CD4-positive, alpha-beta T cell treated with Interleukin-4 for 1 hour (primary cell): ENCODE measurements at places on chromosomes 16 and 17.

DNA sequence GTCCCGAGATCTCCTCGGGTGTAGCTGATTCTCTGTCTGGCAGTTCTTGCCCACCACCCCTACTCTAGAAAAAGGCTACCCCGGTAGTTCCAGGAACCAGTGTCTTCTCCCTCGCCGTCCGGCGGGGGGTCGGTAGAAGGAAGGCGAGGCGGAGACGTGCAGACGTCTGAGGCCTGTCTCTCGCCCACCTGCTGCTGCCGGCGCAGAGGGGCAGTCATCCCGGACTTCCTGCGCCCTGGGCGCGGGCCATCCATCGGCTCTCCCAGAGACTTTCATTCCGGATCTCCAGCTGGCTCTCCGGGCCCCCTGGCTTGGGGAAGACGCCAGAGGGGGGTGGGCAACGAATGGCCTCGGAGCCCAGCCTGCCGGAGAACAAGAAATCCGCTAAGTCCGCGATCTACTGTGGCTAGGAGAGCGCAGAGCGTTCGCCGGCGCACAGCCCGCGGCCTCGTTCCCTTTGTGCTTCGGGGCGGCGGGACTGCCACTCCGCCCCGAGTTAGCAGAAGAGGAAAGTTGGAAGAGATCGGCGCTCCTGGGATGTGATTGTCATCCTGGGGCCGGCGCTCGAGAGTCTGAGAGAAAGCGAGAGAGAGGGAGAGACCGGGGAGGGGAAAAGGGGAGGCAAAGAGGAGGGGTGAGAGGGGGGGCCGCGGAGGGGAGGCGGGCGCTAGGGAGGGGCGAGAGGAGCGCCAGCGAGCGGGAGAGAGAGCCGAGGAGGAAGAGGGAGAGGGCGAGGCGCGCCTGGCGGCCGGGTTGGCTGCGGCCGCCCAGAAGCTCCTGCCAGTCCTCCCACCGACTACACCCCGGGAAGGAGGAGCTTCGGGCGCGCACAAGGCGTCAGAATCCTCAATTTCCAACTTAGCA lies at the start of gene IRX5:
Gene IRX5, plus strand, starts transcription at position 861 of the 864 bp plus-strand sequence. CDS start 334 bp downstream, outside the sequence.
- DNase-seq, result peak; percentile 43

- no peak for DNase-seq
These were observed 140.5 kb downstream of the SSH2 start for GRCh38 chr17:29789196-29790170.

DNA sequence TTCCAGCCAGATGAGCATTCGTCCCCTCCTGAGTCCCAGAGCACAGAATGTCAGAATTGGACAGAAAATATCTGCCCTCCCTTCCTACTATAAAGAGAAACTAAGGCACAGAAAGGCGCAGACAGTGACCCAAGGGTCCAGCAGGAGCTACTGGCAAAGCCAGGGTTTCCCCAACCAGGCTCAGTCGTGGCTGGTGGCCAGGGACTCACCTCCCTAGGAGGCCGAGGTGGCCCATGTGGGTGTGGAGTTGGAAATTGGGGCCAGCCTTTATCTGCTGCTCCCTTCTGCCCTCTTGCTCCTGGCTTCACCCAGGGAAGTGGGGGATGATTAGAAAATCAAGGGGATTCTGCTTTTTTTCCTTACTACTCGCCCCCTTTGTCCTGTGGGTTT lies 1.1 kb downstream of the DRC7 start:
- no peak for DNase-seq

- DNase-seq, result no peak
These were observed 135.4 kb upstream of the AXIN2 start for GRCh38 chr17:65696739-65697394.

DNA sequence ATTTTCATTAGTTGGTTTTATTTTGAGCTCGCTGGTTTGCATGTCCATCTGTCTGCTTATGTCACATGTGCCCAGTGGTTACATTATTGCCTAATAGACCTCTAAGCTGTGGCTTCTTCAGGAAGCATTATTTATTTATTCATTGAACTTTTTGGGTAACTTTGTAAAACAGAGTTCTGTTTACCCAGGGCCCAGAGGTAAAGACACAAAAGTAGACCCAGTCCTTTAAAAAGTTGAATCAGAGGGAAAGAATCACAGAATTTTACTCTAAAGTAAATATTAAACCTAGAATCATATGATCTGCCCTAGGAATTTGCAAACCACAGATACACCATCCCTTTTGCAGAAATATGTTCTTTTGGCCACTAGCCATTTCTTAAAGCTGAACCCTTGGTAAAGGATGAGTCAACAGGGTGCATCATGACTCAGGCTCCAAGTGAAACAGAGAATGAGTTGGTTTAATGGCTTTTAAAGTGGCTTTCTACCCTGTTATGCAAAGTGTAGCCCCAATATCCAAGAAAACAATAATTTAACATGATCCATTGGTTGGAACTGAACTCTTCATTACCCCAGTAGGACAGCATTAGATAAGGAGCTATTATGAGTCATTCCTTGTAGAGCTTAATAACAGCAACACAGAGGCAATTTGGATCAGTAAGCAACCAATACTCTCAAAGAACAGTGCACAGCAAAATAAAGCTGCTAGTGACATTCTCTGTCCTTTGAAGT lies 236.3 kb downstream of the KCNJ2 start:
- peak; percentile 15 for DNase-seq
